ENCODE measurements at places on chromosomes 5 and 9.

GRCh38 chr9:70003901-70004714 lies 39.5 kb upstream of the MAMDC2 start:
- no peak for DNase-seq

- DNase-seq, result no peak
Observed at GRCh38 chr9:96612966-96613589, 6.6 kb downstream of the CDC14B start.

GRCh38 chr5:176658817-176659511 lies 11.7 kb downstream of the TSPAN17 start:
- peak; percentile 34 for DNase-seq

DNA sequence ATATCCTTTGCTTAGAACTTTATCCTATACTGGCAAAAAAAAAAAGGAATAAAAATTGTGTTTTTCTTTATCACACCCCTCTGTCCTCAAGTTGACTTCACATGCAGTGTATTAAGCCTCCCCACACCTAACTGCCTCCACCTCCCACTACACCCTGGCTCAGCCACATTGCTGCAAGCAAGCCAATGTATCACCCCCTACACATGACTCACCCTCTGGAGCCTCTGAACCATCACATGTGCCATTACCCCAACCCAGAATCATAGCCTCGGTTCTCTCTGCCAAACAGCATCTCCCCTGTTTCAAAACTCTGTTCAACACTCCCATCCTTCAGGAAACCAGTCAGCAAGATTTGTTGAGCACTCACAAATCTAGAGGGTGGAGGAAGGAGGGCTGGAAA lies 209.0 kb downstream of the CWC27 start:
- DNase-seq, result peak; percentile 11

- no peak for DNase-seq
Observed at GRCh38 chr5:106331415-106331814, 1339.3 kb downstream of the EFNA5 start.

GRCh38 chr9:19998823-19999455 lies 210.1 kb upstream of the SLC24A2 start:
- peak; percentile 21 for DNase-seq

DNA sequence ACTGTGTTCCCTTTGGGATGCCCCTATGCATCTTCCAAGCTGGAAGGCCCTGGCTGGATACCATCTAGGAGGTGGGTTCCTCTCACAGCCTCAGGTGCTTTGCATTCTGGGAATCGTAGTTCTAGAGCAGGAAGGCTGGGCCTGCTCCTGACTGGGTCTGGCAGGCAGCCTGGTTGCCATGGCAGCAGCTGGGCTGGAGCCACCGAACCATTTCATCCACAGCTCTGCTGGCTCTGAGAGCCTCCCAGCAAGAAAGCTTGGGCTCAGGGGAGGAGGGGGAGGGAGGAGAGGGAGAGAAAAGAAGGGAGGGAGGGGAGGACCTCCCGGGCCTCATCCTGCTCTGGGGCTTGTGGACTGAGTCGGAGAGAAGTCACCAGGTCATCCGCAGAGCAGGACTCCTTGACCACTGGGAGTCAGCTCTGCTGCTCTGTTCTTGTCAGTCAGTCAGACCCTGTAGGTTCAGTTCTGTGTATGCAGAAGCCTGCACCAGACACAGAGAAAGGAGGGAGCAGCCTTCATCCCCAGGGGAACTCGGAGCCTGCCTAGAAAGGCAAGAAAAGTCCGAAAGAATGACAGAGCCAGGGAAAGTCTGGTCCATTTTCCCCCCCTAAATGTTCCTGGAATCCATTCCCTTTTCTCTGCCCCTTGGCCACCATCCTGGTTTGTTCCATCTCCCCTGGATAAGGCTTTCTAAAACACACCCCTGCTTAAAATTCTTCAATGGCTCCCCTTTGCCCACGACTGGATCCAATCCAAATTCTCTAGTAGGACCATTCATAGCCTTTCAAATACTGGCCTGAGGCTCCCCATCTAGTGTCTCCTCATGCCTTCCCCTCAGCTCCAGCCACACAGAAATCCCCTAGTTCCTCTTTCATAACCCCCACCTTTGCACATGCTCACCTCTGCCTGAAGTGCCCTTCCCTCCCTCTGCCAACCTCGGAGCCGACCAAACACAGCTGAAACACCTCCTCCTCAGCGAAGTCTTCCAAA lies 65.4 kb upstream of the ARAP3 start:
- no peak for DNase-seq

DNA sequence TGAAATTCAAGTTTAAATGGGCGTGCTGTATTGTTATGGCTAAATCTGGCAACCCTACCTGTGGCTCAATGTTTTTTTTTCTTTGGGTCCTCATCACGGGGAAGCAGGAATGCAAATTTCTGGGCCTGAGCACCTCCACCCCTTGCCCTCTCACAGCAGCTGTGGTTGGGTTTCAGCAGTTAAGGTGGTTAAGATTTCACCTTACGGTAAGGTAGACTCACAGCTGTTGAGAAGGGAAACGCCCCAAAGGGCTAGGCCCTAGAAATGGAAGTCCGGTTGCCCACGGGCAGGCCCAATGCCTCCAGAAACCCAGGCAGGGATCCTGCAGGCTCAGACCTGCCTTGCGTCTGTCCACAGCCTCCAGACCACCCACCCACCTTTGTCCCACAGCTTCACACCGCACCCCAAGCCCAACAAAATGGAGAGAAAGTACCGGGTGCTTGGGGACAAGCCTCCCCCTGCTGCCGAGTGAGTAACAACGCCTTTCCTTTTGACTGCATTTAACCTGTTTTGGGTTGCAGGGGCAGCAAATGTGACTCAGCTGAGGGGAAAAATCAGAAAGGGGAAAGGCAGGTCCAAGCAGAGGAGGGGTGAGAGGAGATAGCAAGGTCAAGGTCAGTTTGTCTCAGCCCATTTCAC lies 48.1 kb upstream of the TDRD7 start:
- DNase-seq, result no peak

- peak; percentile 72 for DNase-seq
Observed at GRCh38 chr9:131585375-131585774, 40.1 kb downstream of the PRRT1B start.

- no peak for DNase-seq
Observed at GRCh38 chr5:98099448-98100105, 673.9 kb upstream of the RGMB start.

- DNase-seq, result no peak
Observed at GRCh38 chr5:96839071-96839592, 31.4 kb upstream of the ERAP1 start.

DNA sequence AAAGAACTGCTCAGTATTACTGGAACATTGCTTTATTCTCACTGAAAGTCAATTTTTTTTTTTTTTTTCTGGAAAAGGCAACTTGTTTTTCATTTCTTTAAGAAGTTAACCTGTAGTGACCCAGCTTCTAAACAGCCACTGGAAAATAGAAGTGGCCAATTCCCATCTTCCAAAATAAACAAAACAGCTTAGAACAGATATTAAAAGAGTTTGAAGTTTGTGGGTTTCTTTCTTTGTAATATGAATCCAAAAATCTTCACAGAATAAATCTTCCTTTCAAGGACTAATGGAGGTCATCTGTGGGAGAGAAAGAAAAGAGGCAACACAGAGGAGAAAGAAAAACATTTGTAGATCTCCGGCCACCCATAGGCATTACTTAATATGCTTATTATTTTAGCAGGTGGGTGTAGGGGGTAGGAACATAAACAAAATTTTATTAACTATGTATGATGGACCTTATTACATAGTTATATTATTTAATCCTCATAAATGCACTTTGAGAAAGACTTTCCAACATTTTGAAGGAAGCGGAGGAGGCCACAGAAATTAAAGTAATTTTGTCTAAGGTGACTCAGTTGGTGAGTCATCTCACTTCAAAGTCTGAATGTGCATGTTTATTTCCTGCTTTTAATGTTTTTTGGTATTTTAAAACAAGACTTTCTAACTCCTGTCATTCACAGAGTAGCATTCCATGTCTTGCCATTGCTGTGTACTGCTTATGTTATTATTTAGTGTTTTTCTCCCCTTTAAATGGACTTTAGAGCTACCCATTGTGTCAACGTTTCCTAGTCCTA lies 1791.8 kb upstream of the WWC1 start:
- no peak for DNase-seq

GRCh38 chr9:4297786-4298254 lies 2.0 kb downstream of the GLIS3 start:
- DNase-seq, result peak; percentile 55

- no peak for DNase-seq
Observed at GRCh38 chr9:136081826-136082495, 13.1 kb downstream of the NACC2 start.

DNA sequence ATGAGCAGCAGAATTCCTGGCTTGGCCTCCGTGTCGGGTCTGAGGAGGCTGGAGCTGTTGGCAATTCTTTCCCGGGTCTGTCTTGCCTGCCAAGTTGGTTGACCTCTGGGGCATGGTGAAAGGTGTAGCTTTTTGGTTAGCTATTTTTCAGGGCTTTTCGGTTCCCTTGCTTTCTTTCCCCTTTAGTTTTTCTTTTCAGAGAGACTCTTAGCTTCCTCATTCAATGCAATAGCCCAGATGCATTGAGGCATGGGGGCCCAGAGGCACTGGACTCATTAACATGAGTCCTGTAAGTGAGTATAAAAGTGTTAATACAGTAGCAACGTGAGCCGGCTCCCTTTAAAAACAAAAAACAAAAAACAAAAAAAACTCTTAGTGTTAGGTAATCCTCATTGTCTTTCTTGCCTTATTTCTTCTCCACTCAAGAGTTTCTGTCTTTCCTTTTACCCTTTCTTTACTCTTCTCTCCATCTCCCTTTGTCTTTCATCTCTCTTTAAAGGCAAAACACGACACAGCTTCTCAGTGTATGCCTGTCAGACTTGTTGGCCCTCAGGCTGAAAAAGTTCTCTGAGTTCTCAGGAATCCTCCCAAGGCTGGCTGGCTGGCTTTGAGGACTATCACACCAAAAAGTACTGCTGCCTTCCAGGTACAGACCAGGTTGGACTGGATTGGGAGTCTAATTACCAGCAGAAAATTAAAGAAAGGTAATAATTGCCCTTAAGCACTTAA lies 289.9 kb upstream of the TUT7 start:
- no peak for DNase-seq

GRCh38 chr5:88877826-88878225 lies 5.2 kb downstream of the MEF2C start:
- DNase-seq, result no peak

GRCh38 chr9:129613520-129614175 lies 7.3 kb downstream of the C9orf50 start:
- DNase-seq, result no peak

DNA sequence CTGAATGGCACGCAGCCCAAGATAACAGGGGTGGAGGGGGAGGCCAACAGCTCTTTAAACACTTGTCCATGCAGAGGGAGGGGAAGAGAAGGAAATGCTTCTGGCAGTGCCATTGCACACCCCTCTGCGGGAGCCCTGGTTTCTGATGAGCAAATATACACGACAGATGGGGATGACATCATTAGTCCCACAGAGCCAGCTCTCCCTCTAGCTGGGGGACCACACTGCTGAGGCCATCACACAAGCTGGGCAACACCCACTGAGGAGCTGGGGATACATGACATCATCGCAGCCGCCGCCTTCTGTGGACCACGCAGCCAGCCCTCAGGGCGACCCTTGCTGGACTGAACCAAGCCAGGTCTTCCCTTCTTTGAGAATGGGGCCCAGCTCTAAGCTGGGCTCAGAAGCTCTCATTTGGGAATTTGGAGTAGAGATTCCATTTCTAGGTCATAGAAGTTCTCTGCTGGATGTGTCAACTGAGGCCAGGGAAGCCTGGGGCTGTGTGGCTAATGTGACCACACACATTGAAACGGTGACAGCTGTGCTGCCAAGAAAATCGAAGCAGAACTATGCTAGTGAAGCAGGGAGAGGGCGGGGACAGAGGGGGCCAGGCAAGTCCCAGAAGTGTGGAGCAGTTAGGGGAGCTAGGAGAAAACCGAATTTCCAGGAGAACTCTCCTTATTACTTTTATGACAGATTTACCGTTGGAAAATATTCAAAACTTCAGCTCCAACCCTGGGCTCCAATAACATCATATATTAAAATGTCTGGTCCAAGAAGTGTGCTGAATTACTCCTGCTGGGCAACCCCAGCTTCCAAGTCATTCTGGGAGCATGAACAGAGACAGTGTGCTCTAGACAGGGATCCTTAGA lies 79.5 kb downstream of the PRRT1B start:
- no peak for DNase-seq

DNA sequence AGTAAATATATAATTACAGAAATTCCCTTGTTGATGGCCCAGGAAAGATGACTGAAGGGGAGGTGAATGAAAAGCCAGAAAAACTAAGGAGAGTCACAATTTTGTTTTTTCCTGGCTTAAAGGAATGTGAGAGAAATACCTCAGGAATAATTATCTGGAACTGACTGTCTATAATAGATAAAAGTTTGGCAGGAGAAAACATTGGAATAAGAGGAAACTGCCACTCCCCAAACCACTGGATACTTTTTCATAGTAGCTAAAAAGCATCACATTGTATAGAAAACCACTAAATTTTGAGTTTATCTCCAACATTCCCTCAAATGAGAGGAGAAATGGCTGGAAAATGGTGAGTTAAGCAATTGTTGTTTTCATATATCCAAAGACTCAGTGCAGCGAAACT lies 326.0 kb downstream of the NPR3 start:
- no peak for DNase-seq

- no peak for DNase-seq
Observed at GRCh38 chr9:16612627-16613026, 257.8 kb downstream of the BNC2 start.

DNA sequence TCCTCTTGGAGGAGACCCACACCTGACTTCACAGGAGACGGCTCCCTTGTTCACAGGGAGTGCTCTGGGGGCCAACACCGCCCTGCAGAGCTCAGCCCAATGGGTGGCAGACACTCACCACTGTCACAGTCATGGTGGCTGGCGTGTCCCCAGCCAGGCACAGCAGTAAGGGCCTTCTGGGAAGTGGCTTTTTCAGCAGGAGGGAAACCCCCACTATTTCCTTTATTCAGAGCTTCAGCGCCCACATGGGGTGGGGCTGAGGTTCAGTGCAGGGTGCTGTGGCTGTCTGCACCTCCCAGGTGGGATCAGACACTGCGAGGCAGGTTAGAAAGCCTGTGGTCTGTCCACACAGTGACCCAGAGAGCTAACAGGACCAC lies 3.6 kb upstream of the SNAPC4 start:
- DNase-seq, result peak; percentile 92

DNA sequence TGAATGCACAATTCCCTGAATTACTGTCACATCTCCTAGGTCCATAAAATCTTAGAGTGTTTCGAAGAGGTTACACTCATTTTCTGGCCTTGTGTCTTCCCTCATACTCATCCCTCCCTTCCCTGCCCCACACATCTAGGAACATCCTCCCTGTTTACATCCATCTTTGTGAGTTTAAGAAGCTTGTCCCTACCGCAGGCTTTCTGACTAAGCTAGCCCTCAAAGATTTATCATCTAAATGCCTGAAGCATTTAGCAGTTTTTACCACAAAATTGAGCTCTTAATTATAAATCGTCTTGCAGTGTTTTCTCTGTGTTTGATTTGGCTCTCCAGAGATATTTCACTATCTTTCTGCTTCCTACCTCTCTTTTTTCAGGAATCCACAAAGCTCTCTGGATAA lies 374.8 kb downstream of the KIAA0825 start:
- no peak for DNase-seq

All from activated CD8-positive, alpha-beta T cell treated with anti-CD3 and anti-CD28 coated beads for 36 hours (primary cell).